ENCODE measurements at places on chromosomes 12 and 14. TPM values are rescaled to one million over a fixed set of nuclear protein-coding genes. Genes with fewer than 3 reads are reported as not detected.

Gene PLBD1
- total RNA-seq: 2.1 TPM

Gene PITPNM2
- total RNA-seq: 72.0 TPM

Gene PLEKHD1
- total RNA-seq: 2.3 TPM

Gene PLCZ1
- not detected for total RNA-seq

Gene OAS1
- 10.1 TPM for total RNA-seq

Gene C14orf180
- total RNA-seq: not detected

Gene OR2AP1
- total RNA-seq: not detected

Data from dorsolateral prefrontal cortex (tissue), 122 donors.